Posterior cingulate gyrus (tissue), 11 donors: ENCODE measurements at places on chromosomes 13 and 19.

- DNase-seq = no peak
Observed at GRCh38 chr19:46288896-46289588, 7.8 kb upstream of the HIF3A start.

DNA sequence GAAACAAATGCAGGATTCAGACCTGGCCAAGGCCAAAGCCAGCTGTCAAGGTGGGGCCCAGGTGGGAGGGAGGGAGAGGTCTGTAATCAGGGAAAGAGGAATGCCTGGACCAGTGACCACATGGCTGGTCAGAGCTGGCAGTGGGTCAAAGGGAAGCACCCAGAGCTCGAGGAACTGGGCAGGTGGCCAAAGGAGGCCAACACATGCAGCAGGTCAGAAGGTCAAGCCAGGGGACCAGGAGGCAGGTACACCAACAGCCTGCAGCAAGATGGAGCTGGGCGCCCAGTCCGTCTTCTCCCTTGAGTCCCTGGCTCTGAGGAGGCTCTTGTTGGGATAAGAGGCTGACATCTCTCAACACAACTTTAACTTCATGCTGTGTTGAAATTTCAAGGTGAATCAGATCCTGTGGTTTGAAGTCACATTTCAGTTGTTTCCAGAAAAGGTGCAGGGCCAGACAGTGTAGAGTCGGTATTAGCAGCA lies 17.1 kb downstream of the GPATCH1 start:
- DNase-seq = no peak

DNA sequence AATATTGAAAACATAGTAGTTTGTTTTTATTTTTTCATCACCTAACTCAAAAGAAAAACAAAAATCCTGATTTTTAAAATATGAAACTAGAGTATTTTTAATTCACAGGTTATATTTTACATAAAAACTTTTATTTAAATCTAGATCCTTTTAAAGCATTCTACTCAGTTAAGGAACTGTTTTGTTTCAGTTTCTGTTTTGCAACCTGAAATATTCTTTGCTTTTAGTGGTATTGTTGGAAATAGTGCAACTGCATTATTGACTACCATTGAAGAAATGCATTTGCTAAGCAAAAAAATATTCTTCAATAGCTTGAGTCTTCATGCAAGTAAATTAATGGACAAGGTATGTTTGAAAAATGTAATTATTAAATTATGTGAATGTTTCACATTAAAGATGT lies 43.8 kb downstream of the COG6 start:
- no peak for DNase-seq

DNA sequence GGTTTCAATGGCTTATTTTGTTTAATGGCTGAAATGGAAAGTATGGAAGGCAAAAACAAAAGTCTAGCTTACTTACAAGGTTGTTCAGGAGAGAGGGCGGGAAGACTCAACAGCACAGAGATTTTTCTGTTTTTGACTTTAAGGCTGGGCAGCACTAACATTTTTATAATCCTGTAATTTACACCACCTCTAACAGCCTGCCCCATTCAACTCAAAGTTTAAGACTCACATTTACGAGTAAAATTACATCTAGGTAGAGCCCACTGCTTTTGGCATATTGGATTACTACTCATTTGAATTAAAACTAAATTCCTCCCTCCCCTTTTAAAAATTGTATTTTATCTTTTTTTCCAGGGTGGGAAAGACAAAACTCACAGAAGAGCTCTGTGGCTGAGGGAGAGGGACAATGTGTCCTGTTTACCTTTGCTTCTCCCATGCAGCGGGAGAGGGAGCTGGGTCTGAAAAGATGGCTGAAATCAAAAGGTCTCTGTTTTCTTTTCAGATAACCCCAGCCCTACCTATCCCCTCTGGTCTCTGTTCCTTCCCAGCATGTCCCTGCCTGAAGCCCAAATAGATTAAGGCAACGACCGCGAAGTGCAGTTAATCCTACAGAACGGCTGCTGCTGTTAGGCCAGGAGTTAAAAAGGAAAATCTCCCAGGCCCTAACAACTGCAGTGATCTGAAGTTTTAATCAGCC lies 6.6 kb downstream of the EFNB2 start:
- no peak for DNase-seq

- DNase-seq = peak; percentile 85
Observed at GRCh38 chr13:106498571-106498970, 36.9 kb downstream of the EFNB2 start.

DNA sequence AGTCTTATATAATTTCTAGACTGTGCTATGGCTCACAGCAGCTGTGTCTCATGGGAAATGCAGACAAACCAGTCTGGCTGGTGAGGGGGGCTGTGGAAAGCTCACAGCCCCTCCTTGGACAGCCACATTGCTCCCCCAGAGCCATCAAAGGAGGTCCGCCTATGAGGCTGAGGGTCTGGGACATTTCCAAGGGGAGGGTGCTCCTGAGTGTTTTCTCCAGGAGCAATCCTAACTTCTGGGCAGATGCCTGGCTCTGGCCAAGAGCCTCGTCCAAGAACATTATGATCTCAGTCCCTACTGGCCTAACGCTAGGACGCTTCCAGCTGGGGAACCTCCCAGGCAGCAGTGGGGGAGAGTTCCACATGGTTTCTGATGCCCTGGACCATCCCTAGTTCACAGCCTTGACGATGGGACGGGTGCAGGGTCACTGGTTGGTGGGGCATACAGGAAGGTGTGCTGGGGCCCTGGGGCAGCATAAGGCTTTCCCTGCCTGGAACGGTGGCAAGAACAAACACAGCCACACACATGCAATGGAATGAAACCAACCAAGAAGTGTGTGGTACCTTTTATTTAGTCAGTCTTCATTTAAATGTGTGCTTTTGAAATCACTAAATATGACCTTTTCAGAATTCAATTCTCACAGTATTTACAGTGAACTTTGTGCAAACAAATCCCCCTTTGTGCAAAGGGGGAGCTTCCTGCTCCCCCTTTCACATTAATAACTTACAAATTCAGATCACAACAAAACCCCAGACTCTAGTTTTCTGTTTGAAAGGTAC lies 60.6 kb downstream of the CDADC1 start:
- DNase-seq = peak; percentile 44

- DNase-seq = peak; percentile 96
Observed at GRCh38 chr19:57934820-57935665, at the start of gene ZNF418. Gene ZNF418 (minus strand): TSS chr19:57935402. CDS start chr19:57933822, 1,580 bp downstream.

DNA sequence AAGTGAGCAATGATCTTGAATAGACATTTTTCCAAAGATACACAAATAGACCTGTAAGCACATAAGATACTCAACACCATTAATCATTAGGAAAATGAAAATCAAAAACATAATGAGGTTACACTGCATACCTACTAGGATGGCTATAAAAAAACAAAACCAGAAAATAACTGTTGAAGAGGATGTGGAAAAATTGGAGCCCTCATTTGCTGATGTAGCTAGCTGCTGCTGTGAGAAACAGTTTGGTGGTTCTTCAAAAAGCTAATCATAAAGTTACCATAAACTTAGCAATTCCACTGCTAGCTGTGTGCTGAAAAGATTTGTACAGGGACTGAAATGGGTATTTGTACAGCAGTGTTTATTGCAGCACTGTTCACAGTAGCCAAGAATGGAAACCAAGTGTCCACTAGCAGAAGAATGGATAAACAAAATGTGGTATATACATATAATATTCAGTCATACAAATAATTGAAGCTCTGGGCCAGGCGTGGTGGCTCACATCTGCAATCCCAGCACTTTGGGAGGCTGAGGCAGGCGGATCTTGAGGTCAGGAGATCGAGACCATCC lies 46.2 kb downstream of the PDS5B start:
- DNase-seq = no peak

GRCh38 chr13:80203496-80203895 lies 137.4 kb downstream of the SPRY2 start:
- no peak for DNase-seq

DNA sequence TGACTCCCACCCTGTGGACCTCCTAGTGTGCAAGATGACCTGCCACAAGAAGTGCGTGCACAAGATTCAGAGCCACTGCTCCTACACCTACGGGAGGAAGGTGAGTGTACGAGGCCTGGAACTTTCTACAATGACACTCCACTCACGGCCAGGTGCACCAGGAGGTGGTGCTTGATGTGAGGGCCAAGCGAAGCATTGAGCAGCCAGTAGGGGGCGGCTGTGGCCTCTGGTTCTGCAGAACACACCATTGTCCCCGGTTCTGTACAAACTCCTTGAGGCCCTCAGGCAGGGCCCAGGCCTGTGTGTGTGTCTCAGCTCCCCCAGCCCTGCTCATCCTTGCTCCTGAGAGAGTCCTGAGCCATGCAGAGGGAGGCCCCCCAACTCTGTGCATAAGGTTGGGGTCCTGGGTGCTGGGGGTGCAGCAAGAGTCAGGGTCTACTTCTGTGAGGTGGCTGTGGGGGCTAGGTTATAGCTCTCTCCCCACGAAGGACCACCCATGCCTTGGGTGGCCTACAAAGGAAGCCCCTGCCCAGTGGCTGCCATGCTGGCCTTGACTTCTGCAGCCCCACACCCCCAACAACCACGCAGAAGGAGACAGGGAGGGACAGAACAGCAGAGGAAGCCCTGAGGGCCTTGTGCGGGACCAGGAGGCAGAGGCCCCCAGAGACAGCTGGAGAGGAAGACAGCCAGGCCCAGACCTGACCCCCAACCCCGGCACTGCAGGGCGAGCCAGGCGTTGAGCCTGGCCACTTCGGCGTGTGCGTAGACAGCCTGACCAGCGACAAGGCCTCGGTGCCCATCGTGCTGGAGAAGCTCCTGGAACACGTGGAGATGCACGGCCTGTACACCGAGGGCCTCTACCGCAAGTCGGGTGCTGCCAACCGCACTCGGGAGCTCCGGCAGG lies 9.7 kb upstream of the USE1 start:
- DNase-seq = peak; percentile 22

DNA sequence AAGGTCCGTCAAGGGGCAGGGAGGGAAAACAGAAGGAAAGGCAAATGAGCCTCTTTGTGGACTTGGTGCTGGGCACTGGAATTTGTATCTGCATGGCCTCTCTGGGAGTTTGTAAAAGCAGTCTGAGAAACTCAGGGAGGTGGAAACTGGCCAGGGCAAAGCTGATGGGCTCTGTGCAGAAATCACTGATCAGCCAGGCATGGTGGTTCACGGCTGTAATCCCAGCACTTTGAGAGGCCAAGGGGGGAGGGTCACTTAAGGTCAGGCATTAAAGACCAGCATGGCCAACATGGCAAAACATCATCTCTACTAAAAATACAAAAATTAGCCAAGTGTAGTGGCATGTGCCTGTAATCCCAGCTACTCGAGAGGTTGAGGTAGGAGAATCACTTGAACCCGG lies 369.9 kb upstream of the ZNF507 start:
- no peak for DNase-seq
